ENCODE measurements at places on chromosomes 1 and 21.

DNA sequence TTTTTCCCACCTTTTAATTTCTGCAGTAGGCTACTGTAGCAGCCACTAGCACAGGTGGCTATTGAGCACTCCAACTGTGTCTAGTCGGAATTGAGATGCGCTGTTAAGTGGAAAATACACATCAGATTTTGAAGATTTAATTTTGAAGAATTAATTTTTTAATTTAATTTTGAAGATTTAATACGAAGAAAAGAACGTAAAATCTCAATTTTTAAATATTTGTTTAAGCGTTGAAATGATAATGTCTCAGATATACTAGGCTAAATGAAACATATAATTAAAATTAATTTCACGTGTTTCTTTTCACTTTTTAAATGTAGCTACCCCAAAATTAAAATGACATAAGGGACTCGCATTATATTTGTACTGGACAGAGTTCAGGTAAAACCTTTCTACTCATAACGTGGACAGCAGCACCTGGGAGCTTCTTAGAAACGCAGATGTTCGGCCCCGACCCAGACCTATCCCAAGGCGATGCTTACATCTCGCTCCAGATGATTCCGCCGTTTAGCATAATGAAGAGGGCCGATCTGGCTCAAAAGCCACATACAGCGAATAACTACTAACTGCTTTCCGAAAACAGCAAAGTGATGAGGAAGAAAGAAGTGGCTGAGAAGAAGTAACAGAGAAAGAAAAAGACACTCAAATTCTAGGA, 717 bp downstream of the CRYZL1 start:
- DNase-seq: no peak

DNA sequence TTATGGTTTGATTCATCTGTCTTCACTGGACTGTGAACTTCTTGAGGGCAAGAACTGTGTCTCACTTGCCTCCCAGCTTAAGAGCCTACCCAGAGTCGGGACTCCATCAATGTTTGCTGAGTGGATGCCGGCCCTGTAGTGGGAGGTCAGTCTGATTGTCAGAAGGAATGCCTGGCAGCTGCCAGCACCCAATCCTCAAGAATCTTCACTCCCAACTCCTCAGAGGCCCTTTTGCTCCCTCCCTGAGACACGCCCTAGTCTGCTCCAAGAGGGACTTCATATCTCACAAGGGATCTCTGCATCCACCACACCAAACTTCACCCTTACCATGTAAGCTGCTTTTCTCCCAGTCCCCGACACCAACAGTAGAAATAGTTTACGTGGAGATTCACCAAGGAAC, 15.2 kb upstream of the KDM4A start:
- no peak for DNase-seq

DNA sequence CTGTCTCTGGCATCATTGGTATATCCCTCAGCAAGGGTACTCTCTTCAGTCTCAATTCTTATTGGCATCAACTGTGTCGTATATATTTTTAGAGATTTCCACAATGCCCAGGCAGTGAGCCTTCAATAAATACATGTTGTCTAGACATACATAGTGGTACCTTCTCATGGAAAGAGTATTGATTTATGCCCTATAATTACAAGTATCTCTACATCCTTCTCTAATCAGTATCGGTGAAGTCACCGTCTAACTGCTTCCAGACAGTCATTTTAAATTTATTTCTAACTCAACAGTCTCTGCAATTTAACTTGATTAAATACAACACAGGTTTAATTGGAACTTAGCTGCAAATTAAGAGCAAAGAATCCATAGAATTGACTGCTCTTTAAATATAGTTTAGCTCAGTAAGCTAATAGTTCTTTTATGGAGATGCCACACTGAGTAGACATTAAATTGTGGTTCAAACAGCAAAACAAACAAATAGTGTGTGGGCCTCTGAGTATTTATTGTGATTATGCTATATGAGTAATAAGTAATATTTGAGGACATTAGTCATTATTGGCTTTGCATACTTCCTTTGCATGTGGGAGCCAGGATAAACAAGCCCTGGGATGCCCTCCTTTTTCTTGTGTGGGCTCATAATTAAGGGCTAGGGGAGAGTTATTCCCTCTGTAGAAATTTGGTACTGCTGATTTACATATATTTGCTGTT, 126.9 kb upstream of the DUSP10 start:
- no peak for DNase-seq

DNA sequence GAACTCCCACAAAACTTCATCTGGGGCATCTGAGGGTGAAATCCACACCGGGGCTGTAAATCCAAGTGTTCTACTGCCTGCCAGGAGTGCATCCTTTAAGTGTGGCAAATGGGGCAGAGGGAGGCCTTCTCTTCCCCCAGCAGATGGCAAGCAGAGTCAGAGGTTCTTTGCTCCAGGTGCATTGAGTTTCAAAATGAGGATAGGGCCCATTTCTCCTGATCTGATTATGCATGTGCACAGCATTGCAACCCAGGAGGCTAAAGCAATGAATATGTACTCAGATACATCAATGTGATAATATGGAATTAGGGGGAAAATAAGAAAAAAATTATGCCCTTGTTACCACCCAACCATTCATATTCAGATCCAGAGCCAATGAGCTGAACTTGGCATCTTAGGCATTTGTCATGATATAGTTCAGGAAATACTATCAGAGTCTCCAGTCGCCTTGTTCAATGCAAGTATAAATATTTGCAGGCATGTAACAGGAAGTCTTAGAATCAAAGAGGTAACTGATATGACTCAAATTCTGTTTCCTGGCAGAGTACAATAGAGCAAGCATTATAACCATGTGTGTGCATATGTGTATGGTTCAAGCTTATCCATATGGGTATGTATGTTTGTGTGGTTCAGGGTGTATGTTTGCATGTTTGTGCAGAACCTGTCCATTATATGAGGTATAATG, 473.8 kb upstream of the PKN2 start:
- no peak for DNase-seq

- DNase-seq: no peak
These were observed 84.3 kb downstream of the CTH start for GRCh38 chr1:70495370-70495769.

DNA sequence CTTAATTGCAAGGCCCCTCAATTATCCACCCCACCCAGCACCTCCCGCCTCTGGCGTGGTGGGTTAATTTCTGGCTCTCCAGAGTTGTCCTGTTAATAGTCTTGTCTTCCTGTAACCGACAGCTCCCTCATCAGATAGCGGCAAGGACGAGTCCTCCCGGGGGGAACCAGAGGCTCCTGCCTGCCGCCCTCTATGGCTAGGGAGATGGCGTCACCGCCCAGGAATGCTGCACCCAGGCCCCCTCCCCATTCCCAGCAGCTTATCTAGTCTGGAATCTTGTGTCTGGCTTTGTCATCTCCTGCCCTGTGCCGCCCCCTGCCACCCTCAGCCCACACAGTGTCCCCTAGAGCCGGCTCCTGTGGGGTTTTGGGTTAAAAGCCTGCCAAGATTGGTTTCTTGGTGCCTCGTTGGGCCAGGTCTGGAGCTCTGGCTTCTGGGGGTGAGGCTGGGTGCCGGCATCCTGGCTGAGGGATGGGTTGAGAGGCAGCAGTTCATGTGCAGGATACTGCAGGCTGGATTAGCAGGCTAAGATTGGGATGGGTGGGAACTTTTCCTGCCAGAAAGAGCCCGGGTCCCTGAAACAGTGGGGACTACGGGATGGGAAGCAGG, 48.8 kb downstream of the EDN2 start:
- DNase-seq: no peak

DNA sequence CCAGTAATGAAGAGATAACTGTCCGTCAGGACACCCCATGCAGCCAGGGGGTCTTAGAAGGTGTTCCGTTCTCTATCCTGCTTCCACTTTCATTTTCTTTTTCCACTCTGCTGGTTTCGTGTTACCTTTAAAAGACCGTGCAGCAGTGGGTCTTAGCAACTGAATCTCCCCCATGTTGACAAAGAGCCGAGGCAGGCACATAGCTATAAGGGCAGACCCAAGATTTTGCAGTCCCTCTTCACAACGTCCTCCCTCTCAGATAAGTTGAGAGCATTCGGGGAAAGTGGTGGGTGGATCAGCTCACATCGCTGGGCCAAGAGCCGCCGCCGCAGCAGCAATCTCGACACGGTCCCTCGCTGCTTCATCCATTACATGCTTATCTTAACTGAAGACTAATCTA, 355.5 kb downstream of the LMO4 start:
- no peak for DNase-seq

DNA sequence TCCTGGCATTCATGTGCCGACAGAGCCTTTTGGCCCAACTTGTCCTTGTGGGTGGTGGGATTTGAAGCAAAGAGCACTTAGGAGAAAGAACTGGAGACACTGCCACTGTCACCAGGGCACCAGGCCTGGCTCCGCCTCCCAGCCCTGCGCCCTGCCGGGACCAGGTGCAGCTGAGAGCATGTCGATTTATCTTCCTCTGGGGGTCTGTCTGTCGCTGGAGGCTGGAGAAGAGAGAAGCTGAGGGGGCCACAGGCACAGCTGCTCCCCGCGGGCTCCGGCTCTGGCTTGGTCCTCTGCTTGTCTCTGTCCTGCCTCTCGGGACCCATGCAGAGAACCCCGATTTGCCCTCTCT, 28.2 kb downstream of the PCNT start:
- DNase-seq: no peak

GRCh38 chr1:72177711-72178110, 104.6 kb downstream of the NEGR1 start:
- DNase-seq: no peak

DNA sequence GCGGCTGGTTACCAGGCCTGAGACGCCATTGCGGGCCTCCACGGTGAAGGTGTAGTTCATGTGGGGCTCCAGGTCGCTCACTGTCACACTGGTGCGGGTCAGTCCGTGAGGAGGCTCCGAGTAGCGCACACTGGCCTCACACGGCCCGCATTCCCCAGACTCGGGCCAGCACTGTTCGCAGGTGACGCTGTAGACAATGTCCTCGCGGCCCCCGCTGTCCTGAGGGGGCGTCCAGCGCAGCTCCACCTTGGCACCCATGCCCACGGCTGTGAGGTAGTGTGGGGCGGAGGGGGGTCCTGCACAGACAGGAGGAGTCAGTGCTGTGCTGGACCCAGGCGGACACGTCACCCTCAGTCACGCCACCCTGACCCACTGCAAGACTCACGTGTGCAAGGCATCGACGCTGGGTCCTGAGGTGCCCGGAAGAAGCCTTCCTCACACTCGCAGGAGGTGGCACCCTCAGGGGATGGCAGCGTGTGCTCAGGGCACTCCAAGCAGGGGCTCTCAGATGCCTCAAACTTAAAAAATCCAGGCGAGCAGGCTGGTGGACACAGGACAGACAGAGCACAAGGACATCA, 17.9 kb downstream of the EPHA2 start:
- no peak for DNase-seq

DNA sequence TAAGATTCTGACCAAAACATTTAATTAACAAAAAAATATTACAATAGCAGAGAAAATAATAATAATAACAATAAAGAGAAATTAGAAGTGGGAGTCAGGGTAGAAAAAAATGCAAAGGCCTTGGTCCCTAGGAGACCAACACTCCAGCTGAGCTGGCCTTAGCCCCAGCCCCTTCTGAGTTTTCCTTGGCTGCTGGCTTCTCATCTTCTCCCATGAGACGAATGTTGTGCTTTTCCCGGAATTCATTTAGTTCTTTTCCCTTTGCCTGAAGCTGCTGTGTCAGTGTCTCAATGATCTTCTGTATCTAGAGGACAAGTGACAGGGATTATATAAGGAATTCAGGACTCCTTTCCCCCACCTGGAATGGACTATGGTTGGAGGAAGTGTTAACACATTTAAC, 2.4 kb downstream of the KLHDC9 start:
- no peak for DNase-seq

- no peak for DNase-seq
These were observed 108.8 kb downstream of the SMYD2 start for GRCh38 chr1:214389734-214390133.

DNA sequence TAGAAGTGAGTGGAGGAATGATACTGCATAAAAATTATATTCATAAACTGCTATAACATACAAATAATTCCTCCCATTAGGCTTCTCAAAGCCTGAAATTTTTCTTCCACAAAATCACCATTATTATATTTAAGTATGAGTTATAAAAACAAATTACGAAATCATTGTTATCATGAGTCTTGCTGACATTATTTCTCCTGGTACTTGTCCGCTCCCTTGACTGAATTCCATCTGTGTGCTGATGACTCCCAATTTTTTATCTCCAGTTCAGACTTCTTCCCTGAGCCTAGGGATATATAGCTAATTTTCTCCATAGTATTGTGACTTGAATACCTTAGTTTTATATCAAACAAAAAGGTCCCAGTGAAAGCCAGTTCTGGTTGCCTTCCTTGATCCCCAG, 268.2 kb downstream of the HMCN1 start:
- DNase-seq: no peak

DNA sequence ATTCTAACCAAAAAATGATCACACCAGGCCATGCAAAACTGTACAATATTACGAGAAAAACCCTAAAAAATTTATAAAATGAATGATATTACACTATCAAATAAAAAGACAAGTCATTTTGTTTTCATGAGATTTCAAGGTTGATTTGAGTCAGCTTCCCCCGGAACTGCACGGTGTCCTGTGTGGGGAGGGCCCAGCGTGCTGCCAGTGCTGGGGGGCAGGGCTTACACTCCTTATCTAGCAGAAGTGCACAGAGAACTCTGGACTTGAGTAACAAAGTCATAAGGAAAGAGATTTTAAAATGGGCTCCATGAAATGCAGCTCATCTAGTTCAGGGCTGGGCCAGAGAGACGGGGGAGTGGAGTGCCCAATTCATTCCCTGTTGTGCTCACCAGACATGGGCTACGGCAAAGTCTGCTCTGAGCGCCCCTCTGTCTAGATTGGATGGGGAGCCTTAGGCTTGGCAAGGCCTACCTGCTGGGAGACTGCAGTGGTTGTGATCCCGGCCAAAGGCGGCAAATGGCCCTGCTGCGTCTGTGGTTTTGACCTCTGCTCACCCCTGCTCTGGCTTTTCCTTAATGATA, 50.1 kb downstream of the COQ8A start:
- DNase-seq: no peak

GRCh38 chr1:154559466-154560044, 1.1 kb upstream of the UBE2Q1 start:
- peak; percentile 50 for DNase-seq

All from GM12892 (cell line).